ENCODE measurements at places on chromosomes 4 and X.
A peak's percentile ranks its signal among the peaks of the same experiment; 100 is the strongest.

DNA sequence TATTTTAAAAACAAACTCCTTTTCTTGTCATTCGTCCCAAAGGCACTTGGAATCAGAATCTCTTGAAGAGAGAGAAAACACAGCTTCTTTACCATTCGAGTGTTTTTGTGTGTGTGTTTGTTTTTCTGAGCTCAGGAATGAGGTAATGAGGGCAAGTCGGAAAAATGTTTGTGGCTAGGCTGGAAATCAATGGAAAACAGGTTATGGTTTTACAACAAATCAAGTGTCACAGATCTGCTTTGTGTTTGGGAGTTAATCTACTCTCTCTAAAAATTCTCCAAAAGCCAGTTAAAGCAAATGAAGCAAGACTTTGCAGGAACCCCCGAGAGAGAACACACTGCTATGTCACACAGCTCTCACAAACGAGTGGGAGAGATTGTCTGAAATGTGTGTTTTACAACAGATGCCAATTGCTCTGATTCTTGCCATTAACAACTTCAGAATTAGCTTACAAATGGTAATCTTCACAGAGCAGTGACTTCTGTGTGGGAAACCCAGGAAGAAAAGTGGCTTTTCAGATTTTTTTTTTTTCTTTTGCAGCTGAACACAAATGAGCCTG lies 264.1 kb downstream of the CBLL2 start:
- DNase-seq, result no peak

- DNase-seq, result no peak
Observed at GRCh38 chr4:184814686-184815045, 11.1 kb downstream of the ACSL1 start.

DNA sequence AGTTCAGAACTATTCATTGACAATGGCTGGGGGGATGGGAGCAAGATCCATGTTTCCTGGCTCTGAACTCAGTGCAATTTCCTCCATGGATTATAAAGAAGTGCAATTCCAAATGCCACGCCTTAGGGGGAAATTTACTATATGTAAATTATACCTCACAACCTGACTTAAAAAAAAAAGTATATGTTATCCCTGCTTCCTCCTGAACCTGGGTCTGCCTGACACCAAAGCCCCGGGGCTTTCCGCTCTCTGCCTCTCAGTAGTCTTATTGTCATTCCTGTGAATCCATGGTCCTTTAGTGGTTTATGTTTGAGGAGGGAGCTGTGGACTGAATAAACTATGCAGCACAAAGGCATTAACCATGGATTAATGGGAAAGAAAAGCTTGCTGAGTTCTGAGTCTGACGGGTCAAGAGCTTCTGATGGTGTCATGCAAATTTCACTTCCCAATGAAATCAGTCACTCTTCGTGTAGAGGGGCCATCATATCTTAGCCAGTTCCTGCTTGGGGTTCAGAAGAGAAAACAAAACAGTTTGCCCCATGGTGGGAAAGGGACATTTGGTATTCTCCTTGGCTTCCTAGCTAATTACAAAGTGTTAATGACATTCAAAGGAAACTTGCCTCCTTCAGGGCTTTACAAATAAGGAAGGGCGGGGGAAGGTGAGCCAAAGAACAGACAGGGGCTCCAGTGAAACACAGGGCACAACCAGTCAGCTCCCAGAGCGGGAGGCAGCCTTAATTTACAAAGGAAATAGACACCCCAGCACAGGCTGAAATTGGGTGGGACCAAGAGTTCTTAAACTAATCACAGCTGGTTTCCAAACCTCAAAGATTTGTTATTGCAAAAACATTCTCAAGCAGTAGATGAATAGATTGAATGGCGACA lies 14.3 kb downstream of the FAM9C start:
- no peak for DNase-seq

DNA sequence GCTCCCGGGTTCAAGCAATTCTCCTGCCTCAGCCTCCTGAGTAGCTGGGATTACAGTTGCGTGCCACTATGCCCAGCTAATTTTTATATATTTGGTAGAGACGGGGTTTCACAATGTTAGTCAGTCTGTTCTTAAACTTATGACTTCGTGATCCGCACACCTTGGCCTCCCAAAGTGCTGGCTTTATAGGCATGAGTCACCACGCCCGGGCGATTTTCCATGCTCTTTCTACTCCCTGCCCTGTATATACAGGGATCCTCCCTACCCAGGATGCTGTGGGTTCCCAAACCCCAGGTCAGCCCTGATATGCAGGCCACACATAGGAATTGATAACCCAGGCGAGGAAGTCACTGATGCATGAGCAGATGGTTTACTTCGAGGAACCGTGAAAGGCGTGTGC lies 31.4 kb downstream of the SSX5 start:
- DNase-seq, result no peak

GRCh38 chr4:82620126-82620735 lies 58.4 kb upstream of the TMEM150C start:
- DNase-seq, result no peak

- peak; percentile 48 for DNase-seq
Observed at GRCh38 chrX:154399527-154400368, 1.6 kb downstream of the RPL10 start.

DNA sequence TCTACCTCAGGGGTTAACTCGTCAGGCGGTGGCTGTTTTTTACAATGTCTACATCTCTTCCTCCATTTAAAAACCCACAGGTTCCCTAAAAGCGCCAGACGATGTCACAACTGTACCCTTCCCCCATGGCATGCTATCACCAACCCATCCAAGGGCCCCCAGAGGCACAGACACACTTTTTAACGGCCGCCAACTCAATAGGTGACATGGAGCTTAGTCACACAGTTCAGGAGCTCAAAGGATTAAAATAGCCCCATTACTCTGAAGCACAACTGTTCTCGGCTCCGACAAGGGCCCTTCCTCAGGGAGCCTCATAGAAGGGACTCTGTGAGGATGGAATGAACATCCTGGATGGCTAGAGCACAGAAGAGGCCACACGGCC lies 12.4 kb downstream of the SH3KBP1 start:
- DNase-seq, result no peak

GRCh38 chrX:121958886-121959285 lies 911.5 kb downstream of the GLUD2 start:
- DNase-seq, result no peak

DNA sequence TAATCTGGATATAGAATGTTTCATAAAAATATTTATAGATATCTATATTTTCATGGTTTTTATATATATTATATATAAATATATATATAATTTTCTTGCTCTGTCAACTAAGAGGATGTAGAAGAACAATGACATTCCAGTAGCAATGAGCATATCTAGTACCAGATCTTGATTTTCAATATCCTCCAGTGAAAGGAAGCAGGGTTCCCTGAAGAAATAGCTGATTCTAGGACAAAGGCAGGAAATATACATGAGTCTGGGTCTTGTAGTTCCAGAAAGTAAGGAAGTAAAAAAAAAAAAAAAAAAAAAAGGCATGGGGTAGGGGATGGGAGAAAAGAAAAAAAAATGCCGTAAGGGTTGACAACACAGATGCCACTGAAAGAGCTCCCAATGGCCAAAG lies 241.4 kb downstream of the RASL11B start:
- DNase-seq, result no peak

DNA sequence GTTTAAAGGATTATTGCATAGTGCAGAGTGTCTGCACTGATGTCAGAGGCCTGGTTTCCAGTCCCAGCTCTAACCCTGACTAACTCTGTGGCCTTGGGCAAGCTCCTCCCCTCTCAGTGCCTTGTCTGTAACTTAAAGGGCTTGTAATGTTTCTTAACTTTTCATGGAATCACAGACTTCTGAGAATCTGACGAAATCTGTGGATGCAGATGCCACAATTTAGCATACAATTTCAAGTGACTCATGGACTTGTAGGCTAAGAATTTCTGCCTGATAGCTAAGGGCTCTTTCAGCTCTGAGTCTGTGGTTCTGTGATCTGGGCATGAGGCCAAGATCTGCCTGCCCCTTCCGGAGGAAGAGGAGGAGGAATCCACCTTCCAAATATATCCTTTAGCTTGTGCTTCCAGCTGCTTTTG lies 236.9 kb downstream of the AR start:
- no peak for DNase-seq

DNA sequence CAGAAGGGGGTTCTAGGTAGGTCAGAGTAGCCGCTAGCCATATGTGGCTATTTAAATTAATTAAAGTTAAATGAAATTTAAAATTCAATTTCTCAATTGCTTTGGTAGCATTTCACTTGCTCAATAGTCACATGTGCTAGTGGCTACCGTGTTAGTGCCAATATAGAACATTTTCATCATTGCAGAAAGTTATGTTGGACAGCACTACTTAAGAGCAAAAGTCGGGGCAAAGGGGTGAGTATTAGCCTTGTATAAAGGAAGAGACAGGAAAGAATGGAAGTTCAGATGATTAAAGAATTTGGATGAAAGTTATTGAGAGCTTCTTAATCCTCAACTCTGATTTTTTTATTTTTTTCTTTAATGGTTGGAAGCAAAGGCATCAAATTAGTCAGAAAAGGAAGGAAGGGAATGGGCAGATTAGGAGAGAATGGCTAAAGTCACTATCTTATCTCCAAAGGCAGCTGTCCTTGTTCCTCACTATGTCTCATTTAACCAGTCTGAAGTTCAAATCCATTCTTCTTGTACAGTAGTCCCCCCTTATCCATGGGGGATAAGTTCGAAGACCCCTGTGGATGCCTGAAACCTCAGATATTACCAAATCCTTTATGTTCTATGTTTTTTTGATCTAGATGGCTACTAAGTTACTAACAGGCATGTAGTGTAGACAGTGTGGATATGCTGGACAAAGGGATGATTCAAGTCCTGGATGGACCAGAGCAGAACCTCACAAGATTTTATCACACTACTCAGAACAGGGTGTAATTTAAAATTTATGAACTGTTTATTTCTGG lies 22.9 kb downstream of the OCIAD1 start:
- no peak for DNase-seq

DNA sequence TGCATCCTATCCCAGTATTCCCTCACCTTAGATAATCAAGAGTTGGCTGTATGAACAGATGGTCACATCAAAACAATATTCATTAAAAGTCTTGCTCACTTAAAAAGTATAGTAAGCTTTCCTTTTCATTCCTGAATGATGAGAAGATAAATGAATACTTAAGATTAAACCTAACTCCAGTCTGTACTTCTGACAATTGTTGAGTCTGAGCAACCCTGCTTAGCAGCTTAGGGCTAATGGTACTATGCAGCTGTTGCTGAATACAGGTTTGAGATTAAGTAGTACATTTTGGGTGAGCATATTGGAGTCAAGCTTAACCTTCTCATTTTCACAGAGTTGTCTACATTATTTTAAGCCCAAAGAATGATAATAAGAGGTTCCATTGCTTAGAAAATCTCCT lies 121.7 kb upstream of the ETNPPL start:
- no peak for DNase-seq

- peak; percentile 53 for DNase-seq
Observed at GRCh38 chrX:70452143-70452733, 7.6 kb downstream of the DLG3 start.

DNA sequence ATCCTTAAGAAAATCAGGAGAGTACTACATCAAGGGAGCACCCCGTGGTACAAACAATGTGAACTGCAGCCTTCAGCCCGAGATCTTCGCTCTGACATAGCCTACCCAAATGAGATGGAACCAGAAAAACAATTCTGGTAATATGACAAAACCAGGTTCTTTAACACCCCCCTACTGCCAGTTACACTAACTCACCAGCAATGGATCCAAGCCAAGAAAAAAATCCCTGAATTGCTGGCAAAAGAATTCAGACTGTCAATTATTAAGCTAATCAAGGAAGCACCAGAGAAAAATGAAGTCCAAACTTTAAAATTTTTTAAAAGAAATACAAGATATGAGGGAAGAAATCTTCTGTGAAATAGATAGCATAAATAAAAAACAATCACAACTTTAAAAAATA lies 101.7 kb upstream of the KLF8 start:
- no peak for DNase-seq

- no peak for DNase-seq
Observed at GRCh38 chrX:50927127-50927526, 16.6 kb downstream of the BMP15 start.

- no peak for DNase-seq
Observed at GRCh38 chr4:152115118-152115517, 354.3 kb upstream of the GATB start.

- DNase-seq, result no peak
Observed at GRCh38 chr4:88177983-88178625, 19.7 kb upstream of the ABCG2 start.

DNA sequence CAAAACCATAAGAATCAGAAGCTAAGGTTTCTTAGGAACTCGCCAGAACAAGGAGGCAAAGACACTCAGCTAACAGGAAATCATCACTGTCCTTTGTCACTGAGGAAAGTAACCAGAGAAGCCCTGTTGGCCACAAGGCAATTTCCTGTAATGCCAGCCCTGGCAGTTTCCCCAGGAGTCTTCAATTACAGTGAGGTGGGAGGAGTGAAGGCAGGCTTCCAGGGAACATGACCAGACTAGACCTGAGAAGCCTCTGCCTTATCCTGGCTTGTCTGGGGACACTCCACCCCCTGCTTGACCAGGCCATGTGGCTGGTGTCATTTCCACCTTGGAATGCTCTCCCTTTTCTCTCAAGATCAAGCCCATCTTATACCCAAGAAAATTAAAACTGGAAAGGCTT lies 125.3 kb downstream of the COL4A6 start:
- DNase-seq, result no peak

DNA sequence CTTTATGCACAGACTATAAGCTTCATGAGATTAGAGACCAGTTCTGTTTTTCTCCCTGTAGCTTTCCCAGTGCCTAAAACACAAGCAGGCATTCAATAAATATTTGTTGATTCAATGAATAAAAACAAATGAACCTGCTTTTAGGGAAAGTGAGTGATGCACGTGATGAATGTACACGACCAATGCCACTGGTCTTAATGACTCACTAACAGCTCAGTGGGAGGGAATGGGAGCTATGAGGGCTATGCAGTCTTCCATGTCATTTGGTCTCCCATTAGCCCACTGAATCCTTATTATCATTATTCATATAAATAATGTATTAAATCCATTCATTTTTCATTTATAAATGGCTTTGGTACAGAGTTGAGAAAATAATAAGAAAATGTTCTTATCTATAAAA lies 247.4 kb downstream of the FBXO8 start:
- DNase-seq, result no peak

DNA sequence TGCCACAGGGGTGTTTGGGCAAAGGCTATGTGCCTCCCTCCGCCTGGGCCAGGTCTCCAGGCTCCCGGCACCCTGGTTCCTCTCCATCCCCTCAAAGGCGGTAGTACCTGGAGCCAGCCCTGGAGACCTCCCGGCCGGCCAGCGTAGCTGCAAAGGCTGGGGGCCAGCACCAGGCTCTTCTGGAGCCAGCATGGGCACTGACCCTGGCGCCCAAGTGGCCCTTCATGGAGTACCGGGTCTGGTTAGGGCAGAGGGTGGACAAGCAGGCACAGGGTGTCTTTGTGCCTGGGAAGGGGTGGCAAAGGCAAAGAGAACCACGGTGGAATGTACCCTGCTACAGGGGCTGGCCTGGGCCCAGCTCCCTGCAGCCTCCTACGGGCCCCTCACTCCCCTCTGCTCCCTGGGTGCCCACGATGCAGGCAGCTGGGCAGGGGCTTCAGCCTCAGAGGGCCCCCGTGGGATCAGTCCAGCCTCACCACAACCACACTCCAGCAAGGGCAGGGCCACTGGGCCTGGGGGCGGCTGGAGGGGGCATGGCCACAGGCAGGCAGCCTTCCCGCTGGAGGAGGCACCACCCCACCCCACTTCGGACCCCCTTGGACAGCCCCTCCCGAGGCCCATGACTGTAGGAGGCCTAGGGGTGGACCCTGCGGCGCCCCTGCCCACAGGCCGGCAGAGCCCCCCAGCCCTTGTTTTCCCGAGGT lies 112.9 kb upstream of the NKX1-1 start:
- DNase-seq, result no peak
